ENCODE measurements at places on chromosomes 2 and 18.

GRCh38 chr2:20448977-20449306 is 2.1 kb downstream of the RHOB start:
- no peak for DNase-seq

GRCh38 chr18:75140296-75140695 is 68.6 kb downstream of the PTGR3 start:
- DNase-seq = no peak

DNA sequence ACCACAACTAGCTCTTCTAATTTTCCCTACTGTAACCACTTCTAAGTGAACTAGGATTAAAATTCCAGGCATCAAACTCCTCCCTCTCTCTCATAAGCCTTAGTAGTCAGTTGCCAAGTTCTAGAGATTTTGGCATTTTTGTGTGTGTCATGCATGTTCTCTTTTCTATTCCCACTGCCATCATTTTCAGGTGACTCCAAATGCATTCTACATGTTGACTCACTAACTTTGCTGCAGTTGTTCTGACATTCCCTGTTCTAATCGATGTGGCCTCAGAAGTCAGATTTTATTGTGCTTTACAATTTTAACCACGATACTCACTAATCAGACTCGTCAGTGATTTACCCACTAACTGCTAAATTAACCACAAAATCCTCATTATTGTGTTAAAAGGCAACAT is 13.3 kb downstream of the DSC1 start:
- DNase-seq = no peak

GRCh38 chr2:21268878-21269224 is 145.1 kb downstream of the TDRD15 start:
- peak; percentile 42 for DNase-seq

- no peak for DNase-seq
Measured at GRCh38 chr2:105865222-105865913, 120.7 kb downstream of the NCK2 start.

GRCh38 chr18:4207383-4207985 is 247.6 kb downstream of the DLGAP1 start:
- no peak for DNase-seq

DNA sequence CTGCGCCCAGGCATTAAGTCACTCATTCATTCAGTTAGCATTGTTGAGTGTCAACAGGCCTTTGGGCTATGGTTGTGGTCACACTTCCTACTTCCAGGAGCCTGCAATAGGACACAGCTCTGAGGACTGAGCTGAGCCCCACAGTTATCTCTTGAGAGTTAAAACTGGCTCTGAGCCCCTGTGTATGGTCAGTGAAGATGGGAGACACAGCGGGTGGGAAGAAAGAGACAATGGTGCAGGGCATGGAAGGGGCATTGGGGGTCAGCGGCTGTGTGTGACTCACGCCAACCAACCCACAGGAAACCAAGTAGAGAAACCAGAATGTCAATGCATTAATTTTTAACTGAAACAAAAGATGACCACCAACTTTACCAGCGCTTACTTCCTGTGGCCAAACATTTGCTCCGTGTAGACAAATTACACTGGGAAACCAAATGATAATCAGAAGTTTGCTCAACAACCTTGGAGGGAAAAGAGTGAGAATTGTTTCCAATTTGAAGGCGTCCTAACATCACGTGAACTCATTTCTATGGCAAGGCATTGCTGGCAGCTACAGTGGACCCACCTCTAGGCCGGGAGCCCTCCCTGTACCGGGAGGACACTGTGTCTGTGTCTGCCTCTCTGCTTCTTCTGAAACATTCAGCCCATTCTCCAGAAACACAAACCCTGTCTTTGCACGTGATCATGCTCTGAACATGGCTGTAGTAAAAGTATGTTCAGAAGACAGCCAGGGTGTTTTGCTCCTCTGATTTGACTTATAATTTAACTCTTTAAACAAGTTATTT is 212.0 kb upstream of the ID2 start:
- DNase-seq = no peak

DNA sequence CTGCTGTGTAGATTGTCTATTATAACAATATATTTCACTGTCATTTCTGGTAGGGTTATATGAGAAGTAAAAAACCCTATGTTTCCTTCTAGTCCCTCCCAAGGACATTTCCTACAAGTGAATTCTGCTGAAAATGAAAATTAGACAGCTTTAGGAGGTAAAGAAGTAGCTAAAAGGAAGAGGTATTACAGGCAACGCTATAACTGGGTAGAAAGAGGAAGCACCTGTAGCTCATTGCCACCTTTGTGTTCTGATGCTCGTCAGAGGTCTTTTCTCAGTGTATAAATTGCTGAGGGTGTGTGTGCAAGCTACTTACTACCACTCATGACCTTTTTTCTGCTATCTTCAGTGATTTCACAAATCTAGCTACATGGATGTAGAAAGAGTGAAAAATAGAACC is 1.4 kb downstream of the DNAJC10 start:
- no peak for DNase-seq

DNA sequence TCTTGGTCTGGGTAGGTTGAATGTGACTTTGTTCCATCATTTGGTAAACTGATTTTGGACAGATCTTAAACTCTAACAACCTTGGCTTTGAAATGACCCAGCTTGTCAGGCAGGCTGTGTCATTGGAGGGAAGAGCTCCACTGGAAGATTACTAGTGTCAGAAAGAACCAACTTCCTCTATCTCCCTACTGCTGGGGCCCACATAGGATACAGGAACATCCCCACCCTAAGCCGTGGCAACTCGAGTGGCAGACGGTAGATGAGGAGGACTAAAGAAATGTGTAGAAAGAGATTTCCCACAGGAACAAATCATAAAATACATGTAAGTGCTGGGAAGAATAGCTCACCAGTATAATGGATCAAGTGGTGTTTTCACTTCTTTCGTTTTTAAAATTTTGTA is 4.3 kb upstream of the G6PC2 start:
- peak; percentile 3 for DNase-seq

- no peak for DNase-seq
Measured at GRCh38 chr2:219306047-219306446, 3.2 kb downstream of the PTPRN start.

DNA sequence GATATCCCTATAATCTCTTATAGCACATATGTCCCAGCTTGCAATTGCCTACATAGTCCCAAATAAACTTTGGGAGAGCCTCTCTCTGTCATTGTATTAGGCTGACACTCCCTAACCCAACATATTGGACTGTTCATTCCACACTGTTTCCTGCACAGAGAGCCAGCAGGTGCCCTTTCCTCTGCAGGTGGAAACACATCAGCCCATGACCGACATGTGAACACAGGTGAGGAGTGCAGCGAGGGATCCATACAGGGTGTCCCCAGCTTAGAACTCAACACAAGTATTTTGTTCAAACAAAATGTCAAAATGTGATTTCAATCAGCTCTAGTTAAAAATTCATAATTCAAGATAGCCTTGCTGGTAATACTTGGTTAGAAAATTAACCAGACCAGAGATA is 49.9 kb upstream of the TPO start:
- no peak for DNase-seq

DNA sequence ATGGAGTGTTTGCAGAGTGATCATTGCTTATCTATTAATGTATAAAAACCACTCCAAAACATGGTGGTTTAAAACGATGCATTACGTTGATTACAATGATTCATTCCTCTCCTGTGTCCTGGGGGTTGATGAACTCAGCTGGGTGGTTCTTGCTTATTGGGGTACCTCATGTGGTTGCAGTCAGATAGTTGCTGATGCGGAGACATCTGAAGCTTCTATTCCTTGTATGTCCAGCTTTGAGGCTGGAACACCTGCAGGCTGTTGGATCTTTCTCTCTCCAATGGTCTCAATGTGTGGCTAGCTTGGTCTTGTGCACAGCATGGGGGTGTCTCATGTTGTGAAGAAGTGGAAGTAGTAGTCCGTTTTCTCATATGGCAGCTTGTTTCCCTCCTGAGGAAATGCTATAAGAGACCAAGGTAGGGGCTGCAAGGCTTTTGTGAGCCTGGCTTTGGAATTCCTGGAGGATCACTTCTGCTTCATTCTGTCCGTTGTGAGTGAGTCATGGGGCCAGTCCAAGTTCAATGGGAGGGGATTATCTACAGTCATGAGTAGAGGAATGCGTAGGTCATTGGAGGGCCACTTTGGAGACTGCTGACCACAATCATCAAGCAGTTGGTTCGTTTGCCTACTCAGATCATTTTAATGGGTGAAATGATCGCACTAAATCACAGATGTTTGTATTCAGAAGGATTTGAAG is 601.0 kb downstream of the SLC4A3 start:
- no peak for DNase-seq

- no peak for DNase-seq
Measured at GRCh38 chr2:134718817-134719814, at the start of gene TMEM163. Gene TMEM163, minus strand, starts transcription at chr2:134719000.

DNA sequence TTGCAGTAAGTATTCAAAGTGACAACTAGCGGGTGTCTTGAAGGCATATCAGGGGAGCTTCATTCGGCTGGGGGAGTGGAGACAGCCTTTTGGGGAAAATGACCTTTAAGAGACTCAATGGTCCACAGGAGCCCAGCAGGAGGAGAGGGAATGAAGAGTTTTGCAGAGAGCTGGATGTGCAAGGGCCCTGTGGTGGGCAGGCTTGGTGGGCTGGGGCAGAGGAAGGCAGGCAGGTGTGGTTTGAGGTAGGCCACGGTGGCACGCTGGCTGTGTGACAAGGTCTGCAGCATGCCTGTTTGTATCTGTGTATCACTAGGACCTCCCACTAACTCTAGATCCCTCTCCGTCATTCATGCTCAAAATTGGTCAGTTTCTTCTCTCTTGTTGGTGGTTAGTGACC is 53.7 kb downstream of the CD8B2 start:
- DNase-seq = no peak

- DNase-seq = peak; percentile 27
Measured at GRCh38 chr18:29874519-29875098, 1167.9 kb downstream of the DSC3 start.

DNA sequence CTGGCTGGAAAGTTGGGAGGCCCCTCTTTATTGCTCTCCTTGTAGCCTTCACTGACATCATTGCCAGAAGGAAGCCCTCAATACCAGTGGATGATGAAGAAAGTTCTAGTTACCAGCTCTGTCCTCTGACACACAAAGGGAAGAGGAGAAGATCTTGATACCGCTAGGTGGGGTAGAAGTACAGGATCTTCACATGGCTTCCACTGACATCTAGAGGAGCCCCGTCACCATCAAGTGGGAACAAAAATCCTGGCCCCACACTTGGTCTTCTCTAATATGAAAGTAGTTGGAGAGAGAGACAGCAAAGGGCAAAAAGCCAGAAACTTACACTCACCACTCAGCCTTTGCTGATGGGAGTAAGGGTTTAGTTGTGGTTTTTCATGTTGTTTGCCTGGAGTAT is 12.4 kb downstream of the XIRP2 start:
- no peak for DNase-seq

DNA sequence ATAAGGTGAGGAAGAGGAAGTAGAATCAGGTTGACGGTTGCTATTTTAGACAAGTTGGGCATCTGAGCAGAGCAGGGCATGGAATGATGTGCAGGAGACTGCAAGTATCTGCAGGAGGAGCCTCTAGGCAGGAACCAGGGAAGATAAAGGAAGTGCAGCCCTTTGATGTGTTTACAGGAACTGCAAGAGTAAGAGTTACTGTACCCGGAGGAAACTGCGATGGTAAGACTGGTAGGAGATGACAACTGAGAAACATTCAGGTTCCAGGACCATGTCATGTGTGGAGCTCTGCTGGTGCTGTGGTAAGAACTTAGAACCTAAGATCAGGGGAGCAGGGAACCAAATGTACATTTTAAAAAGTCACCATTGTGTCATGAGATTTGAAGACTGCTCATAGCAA is 134.3 kb upstream of the STON1 start:
- no peak for DNase-seq

- DNase-seq = no peak
Measured at GRCh38 chr18:42959528-42959927, 156.0 kb downstream of the RIT2 start.

- DNase-seq = no peak
Measured at GRCh38 chr2:71611781-71612527, 158.6 kb downstream of the DYSF start.

DNA sequence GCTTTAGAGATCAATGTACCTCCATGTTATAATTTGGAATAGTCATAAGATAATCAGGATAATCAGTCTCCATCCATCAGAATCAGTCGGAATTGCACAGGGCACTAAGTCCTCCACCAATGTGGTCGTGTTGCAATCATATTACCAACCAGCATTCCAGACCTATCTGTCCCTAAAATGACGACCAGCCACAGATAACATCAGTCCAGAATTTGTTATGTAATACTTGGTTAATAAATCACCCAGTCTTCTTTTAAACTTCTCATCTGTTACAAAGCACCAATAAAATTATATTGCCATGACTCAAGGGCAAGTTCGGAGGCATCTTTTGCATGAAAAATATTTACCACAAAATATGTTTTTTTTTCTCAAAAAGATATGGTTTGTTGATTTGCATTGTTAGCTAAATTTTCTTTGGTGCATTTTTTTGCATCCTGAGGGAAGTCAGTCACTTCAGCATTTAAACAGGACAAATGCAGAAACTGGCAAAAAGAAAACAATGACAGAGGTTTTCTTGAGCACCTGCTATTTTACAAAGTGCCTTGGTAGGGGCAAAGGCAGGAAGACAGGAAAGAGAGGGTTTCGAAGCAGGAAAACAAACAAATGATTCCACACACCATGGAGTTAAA is 29.3 kb downstream of the PIEZO2 start:
- DNase-seq = no peak

DNA sequence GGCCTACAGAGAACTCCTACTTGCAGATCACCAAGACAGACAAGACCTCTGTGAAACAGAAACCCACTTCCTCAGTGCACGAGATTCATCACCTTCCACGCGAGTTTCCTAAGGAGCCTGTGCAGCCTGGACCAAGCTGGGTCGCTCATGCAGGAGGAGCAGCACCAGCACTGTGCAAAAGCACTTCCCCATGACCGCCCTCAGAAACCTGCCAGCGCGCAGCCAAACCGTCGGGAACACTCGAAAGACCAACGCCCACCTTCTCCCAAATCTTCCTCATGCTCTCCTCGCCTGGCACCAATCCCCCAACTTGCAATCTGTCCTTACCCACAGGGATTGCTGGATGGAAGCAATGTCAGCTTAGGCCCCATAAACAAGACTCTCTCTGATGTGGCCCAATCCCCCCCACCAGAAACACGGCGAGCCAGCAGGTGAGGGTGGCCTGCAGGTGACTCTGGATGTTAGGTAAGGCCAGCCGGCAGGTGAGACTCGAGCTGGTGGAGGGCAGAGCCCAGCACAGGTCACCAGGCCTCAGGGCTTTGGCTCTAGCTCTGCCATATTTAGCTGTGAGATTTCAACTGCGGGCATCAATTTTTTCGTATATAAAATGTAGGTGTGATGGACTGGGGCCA is 69.4 kb downstream of the PXDN start:
- DNase-seq = no peak

GRCh38 chr2:16134436-16135165 is 194.3 kb downstream of the MYCN start:
- DNase-seq = no peak

DNA sequence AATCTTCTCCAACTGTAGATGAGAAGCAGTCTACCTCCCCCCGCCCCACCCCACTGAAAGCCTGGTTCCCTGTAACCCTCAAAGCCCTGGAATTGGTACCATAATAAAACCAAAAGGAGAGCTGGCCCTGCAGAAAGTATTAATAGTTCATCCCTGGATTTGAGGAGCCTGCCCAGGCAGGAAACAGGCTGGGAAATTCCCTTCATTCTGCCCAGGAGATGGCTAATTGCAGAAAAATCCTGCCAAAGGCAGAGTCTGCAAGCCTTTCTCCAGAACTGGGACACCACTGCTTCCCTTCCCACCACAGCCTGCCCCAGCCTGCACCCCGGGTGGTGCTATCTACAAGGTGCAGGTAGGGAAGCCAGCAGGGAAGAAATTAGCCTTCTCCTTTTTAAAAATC is 16.3 kb downstream of the GKN2 start:
- DNase-seq = no peak
